ENCODE measurements at places on chromosomes 13 and 19.

- DNase-seq, result no peak
Measured at GRCh38 chr13:105737688-105738087, 797.8 kb downstream of the EFNB2 start.

GRCh38 chr13:31207661-31208552 lies 8.1 kb downstream of the B3GLCT start:
- no peak for DNase-seq

GRCh38 chr19:55619286-55619685 lies 5.1 kb downstream of the ZNF784 start:
- no peak for DNase-seq

DNA sequence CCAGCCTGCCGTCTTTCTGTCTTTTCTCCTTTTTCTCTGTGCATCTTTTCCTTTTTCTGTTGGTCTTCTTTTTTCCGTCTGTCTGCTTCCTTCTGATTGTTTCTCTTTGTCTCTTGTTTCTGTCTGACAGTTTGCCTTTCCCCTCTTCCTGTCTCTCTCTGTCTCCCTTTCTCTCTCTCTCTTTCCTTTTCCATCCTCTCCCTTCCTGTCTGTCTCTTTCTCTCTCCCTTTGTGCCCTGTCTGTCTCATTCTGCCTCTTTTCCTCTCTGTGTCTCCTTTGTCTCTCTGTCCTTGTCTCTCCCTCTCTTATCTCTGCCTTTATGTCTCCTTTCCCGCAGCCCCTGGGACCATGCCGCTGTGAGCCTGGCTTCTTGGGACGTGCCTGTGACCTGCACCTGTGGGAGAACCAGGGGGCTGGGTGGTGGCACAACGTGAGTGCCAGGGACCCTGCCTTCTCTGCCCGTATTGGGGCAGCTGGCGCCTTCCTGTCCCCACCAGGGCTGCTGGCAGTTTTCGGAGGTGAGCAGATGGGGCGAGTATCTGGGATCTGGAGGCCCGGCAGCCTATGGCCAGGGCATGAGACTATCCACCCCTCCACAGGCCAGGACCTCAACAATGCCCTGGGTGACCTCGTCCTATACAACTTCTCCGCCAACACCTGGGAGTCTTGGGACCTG lies 9.4 kb downstream of the MEGF8 start:
- DNase-seq, result no peak

- DNase-seq, result no peak
Measured at GRCh38 chr13:27988520-27988919, at the start of gene URAD. URAD (minus strand) TSS chr13:27988693; CDS start chr13:27988637, 56 bp downstream.

All from CD4-positive, alpha-beta memory T cell (primary cell).